Tibial artery (tissue), 4 donors: ENCODE measurements at places on chromosomes 7 and 10.
A peak's percentile ranks its signal among the peaks of the same experiment; 100 is the strongest.

DNA sequence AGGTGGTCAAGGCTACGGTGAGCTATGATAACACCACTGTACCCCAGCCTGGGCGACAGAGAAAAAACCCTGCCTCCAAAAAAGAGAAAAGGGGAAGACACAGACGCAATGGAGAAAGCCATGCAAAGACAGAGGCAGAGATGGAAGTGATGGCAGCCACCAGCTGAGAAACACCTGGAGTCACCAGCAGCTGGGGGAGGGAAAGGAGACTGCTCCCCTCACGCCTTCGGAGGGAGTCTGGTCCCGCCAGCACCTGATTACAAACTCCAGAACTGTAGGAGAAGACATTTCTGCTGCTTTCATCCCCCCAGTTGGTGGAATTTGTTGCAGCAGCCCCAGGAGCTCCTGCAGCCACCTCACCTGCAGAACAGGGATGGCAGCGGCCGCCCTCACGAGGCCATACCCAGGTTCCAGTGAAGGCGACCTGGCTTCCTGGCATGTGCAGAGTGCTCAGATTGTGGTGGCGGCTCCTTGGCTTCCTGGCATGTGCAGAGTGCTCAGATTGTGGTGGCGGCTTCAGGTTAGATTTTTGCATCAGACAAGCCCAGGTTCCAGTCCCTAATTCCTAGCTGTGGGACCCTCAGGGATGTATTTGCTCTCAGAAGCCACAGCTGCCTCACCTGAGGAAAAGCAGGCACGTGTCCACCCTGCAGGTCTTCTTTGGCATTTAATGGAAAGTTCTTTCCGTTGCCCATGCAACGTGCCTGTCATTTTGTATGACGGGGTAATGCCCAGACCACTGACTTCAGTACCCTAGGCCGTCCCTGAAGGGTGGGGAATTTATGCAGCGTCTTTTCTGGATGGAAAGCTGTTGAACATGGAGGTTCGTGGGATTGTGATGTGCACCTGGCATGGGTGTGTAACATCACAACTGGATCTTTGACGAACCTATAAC, 182.9 kb downstream of the EBF3 start:
- DNase-seq = no peak

DNA sequence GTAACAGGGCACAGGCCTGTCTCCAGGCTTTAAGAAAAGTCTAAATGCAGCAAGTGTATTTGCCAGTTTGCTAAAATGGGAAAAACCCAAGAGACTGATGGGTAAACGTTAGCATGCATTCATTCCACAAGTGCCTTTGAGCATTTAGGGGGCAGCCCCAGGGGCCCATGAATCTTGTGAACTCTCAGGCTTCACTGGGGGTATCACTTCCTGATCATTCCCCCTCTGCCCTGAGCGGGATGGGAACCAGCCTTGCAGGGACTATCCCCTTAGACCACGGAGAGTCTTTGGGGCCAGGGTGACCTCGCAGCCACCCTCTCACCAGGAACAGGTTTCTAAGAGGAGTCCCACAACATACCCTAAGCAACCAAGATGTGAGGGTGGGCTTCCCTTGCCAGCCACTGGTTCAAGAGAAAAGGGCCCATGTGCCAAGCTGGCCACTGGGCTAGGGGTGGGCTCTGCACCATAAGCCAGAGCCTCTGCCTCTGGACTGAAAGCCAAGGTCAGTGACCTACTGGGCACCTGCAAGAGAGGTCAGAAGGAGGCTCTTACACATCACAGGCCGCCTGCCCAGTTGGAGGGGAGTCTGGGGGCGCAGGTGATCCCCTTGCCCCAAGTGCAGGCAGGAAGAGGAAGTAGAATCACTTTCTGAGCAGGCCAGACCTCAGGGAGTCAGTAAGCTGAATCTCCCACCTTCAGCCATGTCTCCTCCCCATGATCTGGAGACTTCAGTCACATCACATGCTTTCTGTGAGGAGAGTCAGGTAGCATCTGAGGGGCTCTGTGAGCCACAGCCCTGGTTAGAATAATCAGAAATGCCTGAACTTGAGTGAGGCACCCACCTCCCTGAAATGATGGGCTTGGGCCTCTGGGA, 75.0 kb downstream of the C10orf105 start:
- no peak for DNase-seq

- DNase-seq = peak; percentile 35
Measured at GRCh38 chr7:81367326-81367931, 402.4 kb downstream of the HGF start.

DNA sequence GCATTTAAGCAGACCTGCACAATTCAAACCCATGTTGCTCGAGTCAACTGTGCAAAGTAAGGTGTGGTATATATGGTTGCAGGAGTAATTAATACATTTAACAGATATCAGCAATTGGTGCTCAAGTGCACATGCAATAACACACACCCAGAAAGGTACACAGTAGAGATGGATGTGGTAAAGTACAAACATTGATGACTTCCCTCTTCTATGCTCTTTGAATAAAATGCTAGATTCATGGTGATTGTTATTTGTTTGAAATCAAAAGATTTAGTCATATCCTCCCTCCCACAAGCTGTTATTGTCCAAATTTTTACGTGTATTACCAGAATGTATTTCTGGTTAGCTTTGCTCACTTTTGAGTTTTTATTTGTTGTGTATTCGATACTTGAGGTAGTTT, 262.0 kb upstream of the CSTF2T start:
- DNase-seq = no peak

- no peak for DNase-seq
Measured at GRCh38 chr7:157837047-157837446, 500.2 kb downstream of the DNAJB6 start.

DNA sequence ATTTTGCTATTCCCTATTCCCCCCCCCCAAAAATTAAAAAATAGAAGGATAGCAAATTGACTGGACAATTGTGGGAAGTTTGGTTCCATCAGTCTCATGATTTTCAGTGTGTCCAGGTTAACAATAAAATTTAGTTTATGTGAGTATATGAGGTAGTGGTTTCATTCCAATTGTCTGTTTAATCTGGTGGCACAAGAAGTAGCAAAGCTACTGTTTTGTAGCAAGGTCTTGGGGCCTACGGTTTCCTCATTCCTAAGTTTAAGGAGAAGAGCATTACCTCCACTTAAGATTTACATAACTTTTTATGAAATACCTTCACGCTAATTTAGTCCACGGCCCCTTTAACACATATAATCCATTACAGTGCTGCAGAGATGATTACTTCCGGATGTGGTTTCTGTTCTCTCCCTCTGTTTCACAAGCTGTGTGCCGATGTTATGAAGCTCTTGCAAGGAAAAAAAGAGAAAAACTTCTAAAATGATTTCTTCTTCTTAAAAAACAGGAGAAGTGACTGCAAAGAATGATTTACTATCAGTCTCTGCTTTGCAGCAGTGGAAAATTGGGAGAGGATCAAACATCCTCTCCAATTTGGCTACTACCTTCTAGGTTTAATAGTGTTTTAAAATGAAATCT, 32.7 kb upstream of the NPVF start:
- DNase-seq = no peak

DNA sequence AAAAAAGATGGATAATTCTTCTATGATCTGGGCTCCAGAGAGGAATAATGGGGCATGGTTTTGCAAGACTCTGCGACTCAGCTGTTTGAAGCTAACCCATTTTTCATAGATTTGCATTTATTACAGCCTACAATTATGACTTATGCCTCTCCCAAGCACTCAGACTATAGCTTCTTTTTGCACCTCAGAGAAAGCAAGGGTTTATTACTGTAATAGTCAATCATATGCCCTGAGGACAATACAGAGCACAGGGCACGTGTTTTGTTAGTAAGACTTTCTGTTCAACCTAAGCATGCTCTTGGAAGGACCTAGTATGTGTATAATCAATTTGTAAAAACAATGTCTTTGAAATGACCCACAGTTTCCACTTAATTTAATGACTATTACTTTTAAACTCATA, 221.2 kb downstream of the PARD3 start:
- DNase-seq = no peak

DNA sequence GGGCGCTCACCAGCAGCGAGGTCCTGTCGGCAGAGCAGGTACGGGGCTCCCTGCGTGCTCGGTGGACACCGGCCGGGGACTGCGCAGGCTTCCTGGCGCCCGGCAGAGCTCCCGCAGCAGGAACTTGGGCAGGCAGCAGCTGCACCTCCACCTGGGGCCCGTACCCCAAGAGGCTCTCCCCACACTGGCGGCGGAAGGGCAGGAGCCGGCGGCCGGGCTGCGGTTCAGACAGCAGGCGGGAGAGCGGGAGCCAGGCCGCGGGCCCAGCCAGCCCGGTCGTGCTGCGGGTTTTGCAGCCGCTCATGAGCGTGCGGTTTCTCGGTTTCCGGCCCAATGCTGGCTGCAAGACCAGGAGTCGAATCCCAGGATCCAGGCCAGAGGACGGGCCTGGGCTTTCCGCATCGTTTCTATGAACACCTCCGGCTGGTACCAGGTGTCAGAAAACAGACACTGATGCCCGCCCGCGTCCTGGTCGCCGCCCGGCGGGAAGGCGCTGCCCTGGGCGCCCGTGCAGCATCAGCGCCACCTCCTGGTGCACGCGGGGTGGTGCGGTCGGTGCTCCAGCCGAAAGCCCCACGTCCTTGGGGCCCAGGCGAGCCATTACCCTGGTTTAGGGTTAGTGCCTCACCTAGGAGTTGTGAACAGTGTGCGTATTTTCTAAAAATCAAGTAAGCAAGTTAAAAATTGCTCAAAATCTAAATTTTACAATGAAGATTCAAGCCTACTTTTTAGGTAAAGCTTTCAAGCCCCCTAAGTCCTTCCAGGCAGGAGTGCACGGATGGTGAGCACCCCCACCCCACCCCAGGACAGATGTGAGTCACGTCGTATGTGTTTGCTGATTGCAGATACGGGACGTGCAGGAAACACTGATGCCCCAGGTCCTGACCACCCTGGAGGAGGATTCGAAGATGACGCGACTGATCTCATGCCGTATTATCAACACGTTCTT, 47.4 kb upstream of the PRKAR1B start:
- no peak for DNase-seq

- no peak for DNase-seq
Measured at GRCh38 chr7:15407910-15408309, 153.9 kb downstream of the AGMO start.

DNA sequence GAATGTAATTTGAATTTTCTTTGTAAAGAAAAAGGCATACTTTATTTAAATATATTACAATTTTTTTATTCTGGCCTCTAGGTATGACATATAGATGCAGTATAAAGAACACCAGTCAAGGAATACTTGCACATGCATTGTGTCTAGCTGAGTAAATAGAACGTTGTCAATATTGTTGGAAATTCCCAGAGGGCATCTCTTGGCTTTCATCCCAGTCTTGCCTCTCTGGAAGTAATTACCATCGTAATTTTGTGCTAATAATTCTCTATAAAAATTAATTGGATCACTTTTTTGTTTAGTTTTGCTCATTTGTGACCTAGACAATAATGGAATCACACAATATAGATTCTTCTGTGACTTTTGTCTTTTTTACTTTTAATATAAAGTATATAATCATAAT, 1052.3 kb upstream of the CELF2 start:
- DNase-seq = no peak

GRCh38 chr7:10181996-10182395, 791.7 kb upstream of the PHF14 start:
- DNase-seq = no peak

DNA sequence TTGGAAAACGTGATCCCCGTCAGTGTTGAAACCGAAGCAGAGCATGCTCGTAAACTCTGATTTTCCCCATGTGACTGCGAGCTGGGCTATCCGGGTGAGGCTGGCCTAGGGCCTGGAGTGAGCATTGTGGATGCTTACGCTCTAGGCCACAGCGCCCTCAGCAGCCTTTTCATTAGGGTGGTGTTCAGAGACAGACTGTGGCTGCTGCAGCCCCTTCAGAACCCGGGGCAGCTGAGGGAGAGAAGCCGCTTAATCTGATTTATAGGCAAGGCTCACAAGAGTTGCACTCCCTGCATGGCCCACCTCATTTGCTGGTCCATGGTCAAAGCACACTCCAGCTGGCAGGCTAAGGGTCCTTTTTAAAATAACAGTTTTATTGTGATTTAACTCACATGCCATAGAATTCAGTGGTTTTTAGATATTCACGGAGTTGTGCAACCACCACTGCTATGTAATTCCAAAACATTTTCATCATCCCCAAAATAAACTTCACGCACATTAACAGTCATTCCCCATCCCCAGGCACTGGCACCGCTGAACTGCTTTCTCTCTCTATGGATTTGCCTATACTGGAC, 72.5 kb downstream of the SYPL1 start:
- peak; percentile 39 for DNase-seq

- no peak for DNase-seq
Measured at GRCh38 chr10:30490289-30491000, 56.5 kb downstream of the MAP3K8 start.

DNA sequence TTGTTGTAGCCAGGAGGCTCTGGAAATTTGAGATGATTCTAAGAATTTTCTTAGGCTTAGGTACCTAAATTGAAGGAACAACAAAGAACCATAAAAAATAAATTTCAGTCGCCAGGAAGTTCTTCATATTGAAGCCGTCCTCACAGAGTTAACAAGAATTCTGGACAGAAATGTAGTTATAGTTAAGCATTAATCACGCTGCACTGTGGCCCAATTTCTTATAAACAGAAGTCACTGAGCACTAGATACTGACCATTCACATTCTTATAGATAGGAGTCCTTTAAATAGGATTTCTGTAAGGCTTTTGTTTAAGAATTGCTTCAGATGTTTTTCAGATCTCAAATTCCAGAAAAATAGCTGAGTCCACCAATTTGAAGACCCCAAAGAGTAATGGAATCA, 256.2 kb upstream of the PITRM1 start:
- DNase-seq = no peak

DNA sequence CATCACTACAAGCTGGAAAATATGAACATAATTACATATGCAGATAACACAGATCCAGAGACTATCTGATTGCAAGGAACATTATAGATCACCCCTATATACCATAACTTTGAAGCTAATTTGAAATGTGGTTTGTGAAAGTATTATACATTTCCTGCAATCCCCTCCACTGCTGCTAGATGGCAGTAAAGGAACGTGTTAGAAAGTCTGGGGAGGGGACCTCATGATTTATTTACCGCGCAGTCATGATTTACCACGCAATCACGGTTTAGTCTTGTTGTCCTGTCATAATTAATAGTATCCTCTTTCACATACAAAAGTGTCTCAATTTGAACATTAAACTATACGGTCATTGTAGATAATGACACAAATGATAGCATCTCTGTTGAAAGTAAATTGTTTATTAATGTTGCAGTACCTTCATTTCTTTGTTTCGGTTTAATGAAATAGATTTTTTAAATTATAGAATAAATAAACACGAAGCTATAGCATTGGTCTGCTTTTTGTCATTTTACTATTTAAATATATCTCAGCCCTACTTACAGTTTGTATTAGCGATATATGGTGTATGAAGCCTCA, 145.3 kb upstream of the PRSS1 start:
- no peak for DNase-seq

DNA sequence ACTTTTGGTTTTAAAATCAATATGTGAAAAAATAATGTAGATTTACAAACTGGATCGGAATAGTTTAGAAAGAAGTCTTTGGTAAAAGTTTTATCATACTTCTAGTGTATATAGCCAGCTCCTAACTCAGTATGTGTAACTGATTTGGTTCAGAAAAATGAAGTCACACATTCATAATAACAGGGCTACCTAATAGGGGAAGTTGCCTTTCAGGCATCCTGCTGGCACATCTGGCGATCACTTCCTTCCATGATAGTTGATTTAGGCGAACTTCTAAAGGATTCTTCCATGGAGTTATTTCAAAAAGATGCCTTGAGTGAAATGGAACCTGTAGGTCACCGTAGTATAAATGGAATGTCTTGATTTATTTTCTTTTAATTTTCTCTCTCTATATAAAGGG, 69.1 kb downstream of the SHH start:
- no peak for DNase-seq
